Activated T-helper 1 cell treated with anti-CD3 and anti-CD28 coated beads, Interleukin-2, amount 50 U/mL, for 16 hours (primary cell): ENCODE measurements at places on chromosomes 2 and 18.

DNA sequence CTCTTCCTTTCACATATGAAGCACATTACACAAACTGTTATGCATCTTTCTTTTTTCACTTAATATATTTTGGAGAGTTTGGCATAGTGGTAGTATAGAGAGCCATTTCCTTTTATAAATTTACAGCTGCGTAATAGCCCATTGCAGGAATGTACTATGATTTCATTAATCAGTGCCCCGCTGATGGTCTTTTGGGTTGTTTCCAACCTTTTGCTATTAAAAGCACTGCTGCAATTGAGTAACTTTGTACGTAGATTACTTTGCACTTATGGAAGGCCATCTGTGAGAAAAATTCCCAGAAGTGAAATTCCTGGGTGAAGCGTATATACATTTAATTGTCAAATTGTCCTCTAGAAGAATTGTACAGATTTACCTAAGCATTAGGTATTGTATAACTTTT is 565.3 kb upstream of the ZNF804A start:
- DNase-seq: no peak

GRCh38 chr2:174400853-174401252 is 5.3 kb downstream of the SCRN3 start:
- DNase-seq: no peak

- no peak for DNase-seq
Observed at GRCh38 chr2:156652691-156653090, 216.5 kb downstream of the GPD2 start.

GRCh38 chr18:3966642-3967358 is 488.3 kb downstream of the DLGAP1 start:
- DNase-seq: no peak

DNA sequence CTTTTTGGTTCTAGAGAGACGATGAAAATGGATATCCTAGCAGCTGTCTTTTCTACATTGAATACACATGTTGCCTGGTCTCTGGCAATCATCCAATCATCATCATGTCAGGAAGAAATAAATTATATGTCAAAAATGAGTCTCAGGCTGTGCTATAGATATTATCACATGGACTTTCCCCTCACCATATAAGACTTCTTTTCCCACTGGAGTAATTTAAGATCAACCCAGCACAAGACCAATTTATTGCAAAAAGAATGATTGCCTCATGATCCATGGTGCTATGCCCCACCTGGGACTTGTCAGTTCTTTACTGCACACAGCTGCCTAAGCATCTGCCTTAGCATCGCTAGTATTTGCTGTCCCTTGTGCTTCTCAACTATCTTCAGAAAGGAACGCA is 783.7 kb upstream of the TMEFF2 start:
- no peak for DNase-seq

- DNase-seq: no peak
Observed at GRCh38 chr2:174632841-174633622, 35.4 kb upstream of the WIPF1 start.

DNA sequence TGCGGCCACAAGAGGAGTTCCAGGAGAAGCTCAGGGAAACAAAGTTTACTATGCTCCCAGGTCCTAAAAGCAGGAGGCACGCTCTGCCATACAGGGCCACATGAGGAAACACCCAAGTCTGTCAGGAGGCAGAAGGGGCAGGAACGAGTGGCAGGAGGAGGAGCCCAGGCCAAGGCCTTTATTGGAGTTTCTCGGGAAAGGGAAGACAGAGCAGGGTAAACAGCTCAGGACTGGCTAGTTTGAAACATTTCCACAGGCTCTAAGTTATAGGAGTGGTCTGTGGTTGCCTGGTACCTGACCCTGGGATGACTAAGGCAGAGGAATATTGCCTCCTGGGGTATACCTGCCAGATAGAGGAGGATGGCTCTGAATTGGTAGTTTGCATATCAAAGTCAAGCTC is 3.7 kb upstream of the ZNF638 start:
- no peak for DNase-seq

DNA sequence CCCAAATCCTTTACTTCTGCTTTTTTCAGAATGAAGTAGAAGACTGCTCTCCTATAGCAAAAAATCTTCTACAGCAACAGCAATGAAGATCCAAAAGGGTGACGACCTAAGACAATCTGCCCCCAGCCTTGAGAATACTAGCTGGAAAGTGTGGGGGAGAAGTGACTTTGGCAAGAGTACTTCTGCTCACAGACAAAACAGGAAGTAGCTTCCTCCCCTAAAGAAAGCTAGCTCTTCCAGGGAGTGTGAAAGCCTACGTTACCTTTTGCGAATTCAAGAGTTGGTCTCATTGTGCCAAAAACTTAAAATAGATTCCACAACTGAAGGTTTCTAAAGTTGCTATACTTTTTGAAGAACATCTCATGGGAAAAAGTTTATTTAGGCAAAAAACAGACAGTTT is 1069.2 kb upstream of the CHAC2 start:
- DNase-seq: no peak

DNA sequence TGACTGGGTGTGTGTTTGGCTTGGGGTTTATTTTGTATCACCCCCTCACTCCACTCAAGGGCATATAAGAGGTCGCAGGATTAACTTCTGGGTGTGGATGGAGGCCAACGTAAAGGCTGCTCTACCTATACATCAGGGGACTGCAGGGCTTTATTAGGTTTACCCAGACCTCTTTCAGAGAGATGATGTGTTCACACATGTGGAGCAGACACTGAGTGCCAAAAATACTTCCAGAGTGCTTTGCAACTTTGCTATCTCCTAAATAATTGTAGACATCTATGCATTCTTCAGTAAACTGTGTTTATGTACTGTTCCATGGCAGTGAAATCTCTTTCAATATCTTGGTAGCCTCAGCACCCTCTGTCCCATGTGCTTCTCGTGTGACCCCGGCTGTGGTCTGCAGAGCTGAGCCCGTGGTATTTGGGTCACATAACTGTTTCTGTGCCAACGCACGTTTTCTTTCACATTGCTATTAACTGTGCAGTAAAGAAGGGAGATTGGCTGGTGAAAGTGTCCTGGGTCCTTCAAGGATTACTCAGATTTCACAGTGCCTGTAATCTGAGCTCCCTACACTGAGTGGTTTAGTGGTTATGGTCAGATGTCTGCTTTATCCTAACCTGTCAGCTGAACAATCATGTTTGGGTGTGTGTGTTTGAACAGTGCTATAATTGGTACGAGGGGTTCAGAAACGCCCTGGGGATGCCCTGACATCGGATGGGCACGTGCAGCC is 208.1 kb downstream of the VAPA start:
- DNase-seq: no peak

DNA sequence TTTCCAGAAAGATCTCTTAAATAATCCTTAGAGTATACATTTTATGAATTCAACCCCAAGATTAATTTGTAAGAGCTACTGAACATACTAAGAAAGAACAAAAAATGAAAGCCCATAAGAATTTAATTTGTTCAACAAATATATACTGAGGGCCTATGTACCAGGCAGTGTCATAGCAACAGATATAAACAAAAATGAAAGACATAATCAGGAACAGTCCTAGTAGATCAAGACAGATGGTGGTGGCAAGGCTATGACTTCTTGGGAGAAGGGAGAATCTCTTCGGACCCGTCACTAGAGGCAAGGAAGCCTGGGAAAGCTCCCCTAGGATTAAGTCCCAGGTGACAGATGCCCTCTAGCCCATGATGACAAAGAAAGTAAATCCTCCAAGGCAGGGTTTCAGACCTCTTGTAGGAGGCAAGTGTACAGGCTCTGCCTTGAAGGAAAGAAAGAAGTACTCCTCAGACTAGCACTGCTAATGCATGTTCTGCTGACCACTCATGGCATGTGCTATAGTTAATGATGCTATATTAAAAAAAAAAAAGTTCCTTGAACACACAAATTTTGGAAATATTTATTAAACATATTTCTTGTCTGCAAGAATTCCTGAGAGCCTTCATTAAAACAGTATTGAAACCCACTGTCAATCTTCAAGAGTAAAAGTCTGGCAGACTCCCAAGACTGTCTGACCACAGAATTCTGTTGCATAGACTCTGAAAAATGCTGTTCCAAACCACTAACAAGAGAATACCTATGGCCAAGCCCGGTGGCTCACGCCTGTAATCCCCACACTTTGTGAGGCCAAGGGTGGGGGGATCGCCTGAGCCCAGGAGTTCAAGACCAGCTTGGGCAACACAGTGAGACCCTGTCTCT is 31.5 kb downstream of the NOL10 start:
- DNase-seq: no peak

GRCh38 chr2:9654452-9655100 is 23.8 kb upstream of the YWHAQ start:
- DNase-seq: no peak

DNA sequence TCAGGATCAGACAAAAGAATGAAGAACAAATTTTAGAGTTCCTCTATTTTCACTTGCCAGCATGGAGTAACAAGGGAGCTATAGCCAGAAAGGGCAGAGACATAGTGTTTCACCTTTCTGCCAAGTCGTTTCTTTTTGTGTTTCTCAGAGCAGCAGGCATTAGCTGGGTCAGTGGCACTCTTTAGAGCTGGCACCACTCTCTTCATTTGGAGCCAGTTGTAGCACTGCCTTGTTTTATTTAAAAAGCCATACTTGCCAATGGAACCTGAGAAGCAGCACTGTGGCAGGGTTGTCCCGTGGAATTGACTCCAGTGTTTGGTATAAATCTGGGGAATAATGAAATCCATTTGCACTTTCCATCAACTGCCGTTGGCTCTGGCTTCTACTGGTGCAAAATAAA is 64.0 kb downstream of the LRRTM4 start:
- no peak for DNase-seq

DNA sequence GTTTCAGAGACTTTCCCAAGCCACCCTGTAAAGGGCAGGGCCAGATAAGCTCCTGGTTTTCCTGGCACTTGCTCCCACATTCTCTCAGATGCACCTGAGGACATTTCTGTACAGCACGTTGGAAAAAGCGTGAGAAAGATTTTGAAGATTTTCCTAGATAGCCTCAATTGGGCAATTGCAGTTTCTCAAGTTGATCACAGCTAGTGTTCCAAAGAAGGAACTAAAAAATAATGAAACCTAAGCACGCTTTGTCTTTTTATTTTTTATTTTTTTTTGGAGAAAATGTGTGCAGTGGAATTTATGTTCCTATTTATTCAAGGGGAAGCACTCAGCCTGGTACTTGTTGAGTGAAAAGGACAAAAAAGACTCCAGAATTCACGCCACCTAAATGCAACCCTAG is 429.1 kb downstream of the RNF144A start:
- no peak for DNase-seq

DNA sequence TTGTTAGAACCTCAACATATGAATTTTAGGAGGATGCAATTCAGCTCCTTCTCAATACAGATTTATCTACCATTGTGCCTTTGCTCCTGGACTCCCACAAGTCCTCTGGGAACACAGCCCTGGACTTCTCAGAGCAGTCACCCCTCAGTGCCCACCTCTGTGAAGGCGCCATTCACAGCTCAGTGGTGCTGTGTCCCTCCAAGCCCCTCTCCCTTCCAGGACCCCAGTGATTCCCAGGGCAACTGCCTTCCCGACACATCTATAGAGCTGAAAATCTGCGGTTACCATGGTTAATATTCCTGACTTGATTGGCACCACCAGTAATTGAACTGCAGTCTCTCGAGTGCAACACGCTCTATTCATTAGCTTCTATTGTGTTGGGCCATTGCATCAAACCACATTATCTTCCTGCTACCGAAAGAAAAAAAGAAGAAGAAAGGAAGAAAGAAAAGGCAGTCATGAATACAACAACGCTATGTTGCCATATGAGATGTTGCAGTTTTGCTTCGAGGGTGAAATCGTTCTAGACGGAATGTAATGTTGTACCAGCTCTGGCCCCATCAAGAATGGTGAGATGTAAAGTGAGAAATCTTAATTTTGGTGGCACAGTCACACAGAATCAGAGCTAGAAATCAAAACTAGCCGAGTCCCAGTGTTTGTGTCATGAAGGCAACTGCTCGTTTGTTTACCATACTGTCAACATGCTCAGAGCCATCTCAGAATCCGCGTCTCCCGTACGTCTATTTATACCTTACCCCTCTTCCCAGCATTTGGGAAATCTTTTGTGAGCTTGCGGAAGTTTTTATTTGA is 524.0 kb upstream of the ID2 start:
- no peak for DNase-seq

GRCh38 chr2:122070241-122070731 is 314.8 kb downstream of the TSN start:
- DNase-seq: no peak

DNA sequence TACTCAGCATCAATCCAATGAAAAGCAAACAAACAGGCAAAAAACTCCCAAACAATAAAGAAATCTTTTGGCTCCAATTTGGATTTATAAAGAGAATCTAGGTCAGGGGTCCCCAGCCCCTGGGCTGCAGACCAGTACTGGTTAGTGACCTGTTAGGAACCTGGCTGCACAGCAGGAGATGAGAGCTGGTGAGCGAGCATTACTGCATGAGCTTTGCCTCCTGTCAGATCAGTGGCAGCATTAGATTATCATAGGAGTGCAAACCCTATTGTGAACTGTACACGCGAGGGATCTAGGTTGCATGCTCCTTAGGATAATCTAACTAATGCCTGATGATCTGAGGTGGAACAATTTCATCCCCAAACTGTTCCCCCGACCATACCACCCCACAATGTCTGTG is 102.2 kb downstream of the KIAA1328 start:
- DNase-seq: no peak

DNA sequence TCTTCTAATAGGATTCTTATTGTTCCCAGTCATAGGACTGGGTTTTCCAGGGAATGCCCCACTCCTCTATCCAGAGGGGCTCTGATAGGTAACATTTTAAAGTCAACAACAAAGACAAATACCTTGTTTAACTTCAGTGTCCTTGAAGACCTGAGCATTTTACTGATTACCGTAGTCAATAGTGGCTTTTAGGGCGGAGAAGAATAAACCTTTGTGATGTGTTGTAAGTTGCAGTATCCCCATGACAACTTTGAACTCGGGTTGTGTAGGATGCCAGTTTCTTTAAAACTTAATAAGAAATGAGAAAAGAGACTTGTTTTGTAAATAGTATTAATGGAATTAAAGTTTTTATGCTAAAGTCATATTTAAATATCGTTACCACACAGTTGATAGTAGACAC is 6.0 kb downstream of the GATA6 start:
- no peak for DNase-seq

DNA sequence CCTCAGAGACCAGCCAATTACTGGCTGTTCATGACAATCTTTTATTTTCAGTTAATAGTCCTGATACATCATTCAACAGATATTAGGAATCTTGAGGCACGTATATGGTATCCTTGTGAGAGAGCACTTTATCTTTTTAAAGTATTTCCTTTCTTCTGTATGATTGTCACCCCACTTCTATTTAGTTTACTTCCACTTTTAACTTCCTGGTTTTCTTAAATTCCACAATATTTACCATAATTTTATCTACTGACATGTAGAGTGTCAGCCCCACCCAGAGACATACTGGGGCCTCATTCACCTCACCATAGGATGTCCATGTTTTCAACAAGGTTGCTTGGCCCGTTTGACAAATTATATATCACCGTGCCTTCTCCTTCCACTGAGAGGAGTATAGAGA is 182.9 kb upstream of the ID2 start:
- no peak for DNase-seq

DNA sequence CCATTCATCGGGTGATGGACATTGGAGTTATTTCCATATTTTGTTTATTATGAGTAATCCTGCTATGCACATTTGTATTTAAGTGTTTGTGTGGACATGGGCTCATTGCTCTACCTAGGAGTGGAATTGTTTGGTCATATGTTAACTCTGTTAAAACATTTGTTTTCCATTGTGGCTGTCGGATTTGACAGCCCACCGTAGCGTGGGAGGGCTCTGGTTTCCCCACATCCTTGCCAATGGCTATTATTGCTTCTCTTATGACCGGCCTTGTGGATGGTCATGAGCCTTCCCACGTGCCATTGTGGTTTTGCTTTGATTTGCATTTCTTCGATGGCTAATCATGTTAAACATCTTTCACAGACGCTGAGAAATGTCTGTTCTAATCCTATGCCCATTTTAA is 92.0 kb downstream of the ZNF236 start:
- DNase-seq: no peak
